ENCODE measurements at places on chromosomes 11 and 22. TPM values are rescaled to one million over a fixed set of nuclear protein-coding genes. Genes with fewer than 3 reads are reported as not detected.

Gene OR51Q1
- not detected for total RNA-seq

Gene TEAD1
- 65.0 TPM for total RNA-seq

Gene LMNTD2
- 0.26 TPM for total RNA-seq

- H3K27me3 ChIP-seq: no peaks in the 10 kb centered on the region
- H3K27ac ChIP-seq: no peak overlapping the region
- no peaks in the 10 kb centered on the region for H3K4me1 ChIP-seq
- H3K4me3 ChIP-seq: no peak overlapping the region
- H3K36me3 ChIP-seq: no peaks in the 10 kb centered on the region
- DNase-seq: no peak
Observed at GRCh38 chr11:36722421-36722820, 124.4 kb upstream of the RAG2 start.

DNA sequence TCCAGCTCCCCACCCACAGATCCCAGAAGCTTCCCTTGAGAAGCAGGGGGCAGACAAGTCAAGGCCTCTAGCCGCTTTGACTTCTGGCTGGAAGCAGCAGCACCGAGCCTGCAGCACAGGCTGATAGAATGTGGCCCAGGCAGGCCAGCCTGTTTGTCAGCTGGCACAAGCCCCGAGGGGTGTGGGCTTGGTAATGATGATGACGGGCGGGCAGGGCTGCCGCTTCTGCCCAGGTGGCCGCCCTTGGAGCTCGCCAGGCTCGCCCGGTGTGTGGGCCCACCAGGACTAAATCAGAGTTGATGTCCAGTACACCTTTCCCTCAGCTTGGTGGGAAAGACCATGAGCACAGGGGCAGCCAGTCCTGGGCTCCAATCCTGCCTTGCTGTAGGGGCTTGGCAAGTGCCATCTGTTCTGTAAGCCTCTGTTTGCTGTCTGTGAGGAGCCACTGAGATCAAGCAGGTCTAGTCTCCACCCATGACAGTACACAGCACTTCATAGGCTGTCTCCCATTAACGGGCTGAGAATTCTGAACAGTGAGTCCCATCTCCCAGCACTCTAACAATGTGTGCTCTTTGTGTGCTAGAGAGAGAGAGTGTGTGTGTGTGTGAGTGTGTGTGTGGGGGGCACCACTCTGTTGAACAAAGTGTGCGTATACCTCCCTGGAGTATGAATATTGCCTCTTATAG, 26.8 kb downstream of the MICAL2 start:
- peaks cover 13% of the 10 kb centered on the region for H3K36me3 ChIP-seq
- H3K27me3 ChIP-seq: no peaks in the 10 kb centered on the region
- H3K27ac ChIP-seq: peak overlapping the region; percentile 98
- H3K4me3 ChIP-seq: no peak overlapping the region
- peaks cover 50% of the 10 kb centered on the region for H3K4me1 ChIP-seq
- no peak for DNase-seq

DNA sequence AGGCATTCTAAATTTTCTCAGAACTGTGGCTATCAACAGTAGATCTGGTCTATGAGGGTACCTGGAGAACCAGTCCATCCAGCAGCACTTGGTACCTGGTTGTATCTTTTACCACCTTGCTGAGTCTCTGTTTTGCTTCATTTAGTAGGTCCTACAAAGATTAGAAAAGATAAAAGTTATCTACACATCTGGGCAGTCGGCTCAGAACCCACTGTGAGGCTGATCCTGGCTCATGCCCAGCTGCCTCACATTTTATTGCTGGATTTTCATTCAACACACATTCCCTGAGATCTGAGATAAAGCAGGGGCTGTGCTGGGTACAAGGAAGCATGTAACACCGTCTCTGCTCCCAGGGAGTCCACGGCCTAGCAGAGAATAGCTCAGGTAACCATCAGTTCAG, 27.5 kb downstream of the ATP6V1E1 start:
- no peaks in the 10 kb centered on the region for H3K4me1 ChIP-seq
- no peak overlapping the region for H3K4me3 ChIP-seq

DNA sequence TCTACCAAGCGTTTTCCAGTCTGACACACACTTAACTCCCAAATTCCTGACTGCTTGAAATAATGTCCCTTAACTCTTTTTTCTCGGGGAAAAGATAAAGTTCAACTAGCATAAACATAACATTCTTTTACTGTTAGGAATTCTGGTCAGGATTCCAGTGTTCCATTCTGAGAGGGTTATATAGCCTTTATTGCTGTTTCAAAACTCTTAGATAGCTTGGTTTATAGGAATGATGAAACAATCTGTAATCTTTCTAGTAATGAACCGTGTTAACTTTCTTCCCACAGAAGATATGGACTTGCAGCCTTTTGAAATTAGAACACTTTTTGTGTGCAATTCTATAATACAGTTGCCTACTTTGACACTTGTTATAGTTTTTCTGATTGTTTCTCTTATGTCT, 8.6 kb downstream of the REXO2 start:
- peak overlapping the region; percentile 23 for H3K27ac ChIP-seq
- peaks cover 11% of the 10 kb centered on the region for H3K4me1 ChIP-seq
- no peak overlapping the region for H3K4me3 ChIP-seq
- H3K27me3 ChIP-seq: no peaks in the 10 kb centered on the region

DNA sequence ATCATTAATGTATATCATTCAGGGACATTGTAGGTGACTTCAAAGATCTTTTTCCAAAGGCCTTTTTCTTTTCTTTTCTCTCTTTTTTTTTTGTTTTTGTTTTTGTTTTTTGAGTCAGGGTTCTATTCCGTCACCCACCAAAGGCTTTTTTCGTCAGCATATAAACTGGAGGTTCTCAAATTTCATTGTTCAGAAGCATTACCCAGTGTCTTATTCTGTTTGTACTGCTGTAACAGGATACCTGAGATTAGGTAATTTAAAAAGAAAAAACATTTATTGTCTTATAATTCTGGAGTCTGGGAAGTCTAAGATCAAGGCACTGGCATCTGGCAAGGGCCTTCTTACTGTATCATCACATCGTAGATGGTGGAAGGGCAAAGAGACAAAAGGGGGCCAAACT, 6.4 kb upstream of the SYT9 start:
- no peak for DNase-seq
- H3K4me1 ChIP-seq: no peaks in the 10 kb centered on the region
- no peaks in the 10 kb centered on the region for H3K27me3 ChIP-seq
- no peaks in the 10 kb centered on the region for H3K36me3 ChIP-seq

Data from fibroblast of lung (primary cell).